EH (cell line): ENCODE measurements at places on chromosomes 12 and 14.

GRCh38 chr12:123251403-123252076 lies 18.3 kb downstream of the MTRFR start:
- no peak for DNase-seq

DNA sequence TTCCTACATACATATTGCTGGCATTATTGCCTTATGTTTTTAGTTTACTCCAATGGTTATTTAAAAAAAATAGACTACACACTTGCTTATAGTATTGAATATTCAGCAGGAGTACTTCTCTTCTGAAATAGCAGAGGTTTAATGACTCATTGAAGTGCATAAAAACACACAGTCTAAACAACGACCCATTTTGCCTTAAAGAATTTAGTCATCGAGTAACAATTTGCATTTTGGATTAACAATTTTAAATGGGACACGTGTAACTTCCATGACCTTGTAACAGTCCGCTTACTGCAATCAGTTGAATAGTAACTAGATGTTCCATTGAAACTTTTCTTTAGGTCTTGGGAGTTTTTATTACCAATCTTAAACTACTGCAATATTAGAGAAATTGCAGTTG lies 9.0 kb downstream of the TRHDE start:
- DNase-seq, result peak; percentile 82

DNA sequence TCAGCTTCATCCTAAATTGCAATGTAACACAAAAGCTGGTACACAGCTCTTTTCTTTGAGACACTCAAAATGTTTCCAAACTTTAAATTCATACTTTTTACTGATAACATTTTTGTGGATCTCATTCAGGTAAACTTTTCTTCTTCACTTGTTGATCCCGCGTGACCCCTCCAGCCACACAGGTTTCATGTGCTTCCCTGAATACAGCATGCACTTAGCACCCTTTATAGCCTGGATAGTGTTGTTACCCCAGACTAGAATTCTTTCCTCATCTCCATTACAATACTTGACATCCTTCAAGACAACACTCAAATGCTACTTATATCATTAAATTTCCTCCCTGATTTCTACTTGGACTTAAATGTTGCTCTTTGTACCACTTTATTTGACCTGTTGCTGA lies 373.4 kb downstream of the RAD51B start:
- DNase-seq, result no peak

GRCh38 chr14:91919814-91920213 lies 27.7 kb downstream of the FBLN5 start:
- DNase-seq, result peak; percentile 63

GRCh38 chr12:59486827-59487226 lies 109.0 kb upstream of the SLC16A7 start:
- DNase-seq, result peak; percentile 52

DNA sequence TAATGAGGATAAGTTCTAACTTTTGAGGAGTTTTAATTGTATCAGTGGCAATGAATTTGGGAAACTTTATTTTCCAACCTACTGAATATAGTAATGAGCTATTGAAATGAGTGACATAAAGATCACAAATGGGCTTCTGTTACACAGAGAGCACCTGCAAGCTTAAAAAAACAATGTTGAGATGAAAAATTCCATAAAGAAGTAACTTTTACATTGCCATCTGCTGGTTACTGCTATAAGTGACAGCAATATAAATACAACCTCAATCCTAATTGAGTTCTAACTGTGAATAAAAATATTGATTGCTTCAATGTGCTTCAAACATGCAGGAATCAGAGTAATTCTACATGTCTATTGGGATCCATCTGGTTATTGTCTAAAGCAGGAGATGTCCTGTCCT lies 14.2 kb downstream of the WIF1 start:
- DNase-seq, result peak; percentile 5

- no peak for DNase-seq
Measured at GRCh38 chr14:44142006-44142405, 365.1 kb downstream of the FSCB start.

- DNase-seq, result no peak
Measured at GRCh38 chr12:18589316-18589715, 148.5 kb downstream of the PLCZ1 start.

GRCh38 chr12:48247181-48247966 lies 44.3 kb upstream of the OR10AD1 start:
- peak; percentile 1 for DNase-seq

DNA sequence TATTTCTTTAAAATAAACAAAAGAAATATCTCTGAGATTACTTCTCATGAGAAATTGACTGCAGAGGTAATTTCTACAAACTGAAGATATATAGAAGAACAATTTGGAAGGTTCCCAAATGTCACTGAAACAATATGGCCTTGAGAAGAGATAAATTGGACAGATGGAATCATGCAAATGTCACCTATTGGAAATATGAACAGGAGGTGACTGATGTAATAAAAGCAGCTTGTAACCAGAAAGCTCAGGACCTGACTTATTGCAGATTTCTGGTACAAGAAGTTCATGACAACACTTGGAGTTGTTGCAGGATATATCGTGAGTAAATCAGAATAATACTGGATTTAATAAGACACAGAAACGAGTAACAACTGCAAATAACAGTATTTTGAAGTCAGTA lies 93.3 kb upstream of the TRHDE start:
- no peak for DNase-seq

GRCh38 chr12:124240493-124240892 lies 54.4 kb upstream of the RFLNA start:
- DNase-seq, result peak; percentile 29

GRCh38 chr12:62291864-62292760 lies 31.9 kb downstream of the USP15 start:
- peak; percentile 31 for DNase-seq

- DNase-seq, result no peak
Measured at GRCh38 chr12:46412857-46413256, 40.3 kb upstream of the SLC38A2 start.

DNA sequence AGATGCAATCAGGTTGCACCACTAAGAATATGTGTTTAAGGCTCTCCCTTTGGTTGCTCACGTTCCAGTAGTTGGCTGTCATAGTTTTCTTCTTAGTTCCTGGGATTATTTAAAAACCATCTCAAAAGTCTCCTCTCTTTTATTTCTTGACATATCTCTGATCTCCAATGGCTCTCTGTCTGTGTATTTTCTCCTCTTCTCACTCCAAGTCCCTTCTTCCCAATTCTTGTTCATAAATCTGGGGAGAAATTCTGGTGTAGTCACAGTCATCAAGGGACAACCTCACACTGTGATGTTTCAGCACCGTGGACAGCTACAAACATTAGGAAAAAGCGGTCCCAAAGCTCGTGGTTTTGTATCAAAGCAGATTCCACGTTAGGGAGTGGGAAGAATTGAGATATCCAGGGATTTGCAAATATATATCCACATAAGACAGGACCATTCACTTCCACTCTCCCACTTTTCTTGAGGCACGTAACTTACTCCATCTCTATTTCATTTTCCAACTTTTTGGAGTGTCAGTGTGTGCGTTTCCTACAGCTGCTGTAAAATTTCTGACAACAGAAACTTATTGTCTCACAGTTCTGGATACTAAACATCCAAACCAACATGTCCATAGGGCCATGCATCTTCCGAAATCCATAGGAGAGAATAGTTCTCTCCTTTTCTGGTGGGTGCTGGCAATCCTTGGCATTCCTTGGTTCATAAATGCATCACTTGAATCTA lies 80.6 kb upstream of the TMEM233 start:
- peak; percentile 6 for DNase-seq

DNA sequence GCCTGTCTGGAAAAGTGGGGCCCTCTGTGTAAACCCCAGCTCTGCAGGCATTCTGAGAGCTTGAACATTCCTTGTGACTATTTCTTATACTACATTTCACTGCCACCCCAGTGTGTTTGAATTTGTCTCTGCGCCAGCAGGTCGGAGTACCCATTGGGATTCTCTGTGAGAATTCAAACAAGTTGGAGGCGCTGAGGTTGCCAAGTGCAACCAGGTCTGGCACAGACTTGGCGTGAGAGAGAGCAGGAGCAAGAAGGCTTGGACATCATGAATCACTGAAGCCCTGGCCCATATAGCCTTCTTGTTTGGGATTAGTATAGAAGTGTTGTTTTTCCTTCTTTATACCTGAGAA lies 33.0 kb upstream of the ATP2A2 start:
- no peak for DNase-seq

DNA sequence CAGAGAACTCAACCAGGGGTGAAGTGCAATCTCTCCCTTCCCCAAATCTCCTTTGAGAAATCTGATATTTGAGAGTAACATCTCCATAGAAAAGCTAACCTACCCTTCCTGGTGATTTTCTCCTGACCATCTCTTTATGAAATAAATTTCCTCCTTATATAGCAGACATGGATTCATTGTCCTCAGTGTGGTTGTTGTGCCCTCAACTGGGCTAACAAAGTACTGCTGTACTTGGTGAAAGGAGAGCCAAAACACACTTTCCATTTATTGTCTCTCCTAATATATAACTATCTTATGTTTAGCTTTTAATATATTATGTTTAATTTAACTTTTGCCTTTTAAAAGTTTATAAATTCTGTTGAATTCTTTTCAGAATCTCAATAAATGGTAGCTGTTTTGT lies 65.1 kb upstream of the SLCO1B1 start:
- no peak for DNase-seq

GRCh38 chr14:87030197-87030596 lies 962.8 kb downstream of the GALC start:
- DNase-seq, result no peak

DNA sequence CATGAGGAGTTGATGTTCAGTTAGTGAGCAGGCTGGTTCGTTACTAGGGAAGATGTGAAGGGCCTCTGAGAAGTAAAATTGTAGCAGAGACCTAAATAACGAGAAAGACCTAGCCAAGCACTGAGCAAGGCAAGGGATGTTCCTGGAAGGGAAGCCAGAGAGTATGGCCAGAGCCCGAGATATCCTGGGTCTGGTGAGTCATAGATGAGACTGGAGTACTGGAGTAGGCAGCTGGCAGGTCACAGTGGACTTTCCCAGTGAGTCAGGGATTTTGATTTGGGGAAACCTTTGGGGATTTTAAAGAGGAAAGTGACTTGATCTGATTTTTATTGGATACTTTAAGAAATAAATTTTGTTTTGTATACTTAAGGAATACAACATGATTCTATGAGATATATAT lies 369.0 kb downstream of the DIO2 start:
- peak; percentile 87 for DNase-seq

DNA sequence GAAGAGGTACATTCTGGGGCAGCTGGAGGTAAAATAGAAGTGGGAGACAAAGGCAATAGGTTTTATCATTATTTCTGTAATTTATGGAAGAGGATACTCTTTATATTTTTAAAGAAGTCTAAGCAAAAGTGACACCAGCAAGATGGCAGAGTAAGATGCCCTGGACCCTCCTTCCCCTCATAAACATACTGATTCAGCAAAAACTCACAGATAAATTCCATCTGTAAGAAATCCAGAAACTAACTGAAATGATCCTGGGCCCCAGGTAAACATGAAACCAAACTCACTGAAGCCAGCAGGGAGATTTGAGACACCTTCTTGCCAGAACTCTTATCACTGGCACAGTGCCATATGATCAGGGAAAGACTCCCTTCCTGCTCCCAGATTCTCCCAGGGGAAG lies 79.9 kb downstream of the GCH1 start:
- no peak for DNase-seq

- DNase-seq, result no peak
Measured at GRCh38 chr12:130457215-130457614, 119.5 kb downstream of the PIWIL1 start.
